Large intestine (tissue), 12 donors: ENCODE measurements at places on chromosomes 1 and 21. TPM values are rescaled to one million over a fixed set of nuclear protein-coding genes. Genes with fewer than 3 reads are reported as not detected.

GRCh38 chr1:226688056-226688748 is 50.9 kb downstream of the ITPKB start:
- no peak overlapping the region for H3K4me3 ChIP-seq
- peaks cover 3% of the 10 kb centered on the region for H3K4me1 ChIP-seq
- H3K36me3 ChIP-seq = no peaks in the 10 kb centered on the region
- no peaks in the 10 kb centered on the region for H3K27me3 ChIP-seq
- no peak for DNase-seq
- H3K27ac ChIP-seq = no peak overlapping the region

The LCE1B gene
- polyA plus RNA-seq = not detected

The ADGRL4 gene
- 5.6 TPM for polyA plus RNA-seq

DNA sequence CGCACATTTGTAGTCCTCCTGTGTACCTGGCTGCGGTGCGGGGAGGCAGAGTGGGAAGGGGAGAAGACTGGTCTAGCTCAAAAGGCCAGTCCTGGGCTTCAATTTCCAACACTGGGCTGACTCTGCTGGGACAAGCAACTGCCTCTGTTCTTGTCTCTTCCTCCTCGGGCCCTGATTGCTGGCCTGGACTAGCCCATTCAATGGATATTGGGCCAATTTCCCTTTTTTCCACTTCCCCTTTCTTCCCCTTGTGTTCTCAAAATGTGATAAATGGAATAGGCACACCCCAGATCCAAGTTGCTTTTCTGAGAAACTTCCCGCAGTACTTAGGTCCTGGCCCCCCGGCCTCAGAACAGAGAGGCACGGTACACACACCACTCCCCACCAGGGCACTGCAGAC is 48.2 kb downstream of the SPSB1 start:
- DNase-seq = no peak
- peaks cover 17% of the 10 kb centered on the region for H3K4me1 ChIP-seq
- H3K36me3 ChIP-seq = peaks cover 6% of the 10 kb centered on the region

GRCh38 chr21:16347223-16347622 is 617.4 kb downstream of the USP25 start:
- H3K27me3 ChIP-seq = no peaks in the 10 kb centered on the region
- H3K4me1 ChIP-seq = no peaks in the 10 kb centered on the region
- H3K27ac ChIP-seq = no peak overlapping the region
- no peaks in the 10 kb centered on the region for H3K36me3 ChIP-seq
- no peak for DNase-seq

DNA sequence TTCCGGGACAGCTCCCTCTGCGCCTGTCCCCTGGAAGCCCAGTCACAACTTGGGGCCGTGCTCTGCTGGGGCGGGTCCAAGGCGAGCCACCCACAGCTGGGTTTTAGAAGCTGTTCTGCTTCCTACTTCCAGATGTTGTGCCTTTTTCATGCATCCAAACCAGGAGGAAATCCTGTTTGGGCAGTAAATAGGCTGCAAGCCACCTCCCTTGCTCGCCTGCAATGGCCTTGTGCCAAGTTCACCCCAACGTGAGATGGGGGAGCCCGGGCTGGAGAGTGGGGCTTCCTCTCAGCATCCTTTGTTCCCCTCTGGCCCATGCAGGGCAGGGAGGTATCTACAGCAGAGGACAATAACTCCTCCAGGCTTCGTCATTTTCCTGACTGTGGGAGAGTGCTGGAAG is 73.2 kb downstream of the DMRTB1 start:
- no peak for DNase-seq
- no peaks in the 10 kb centered on the region for H3K27me3 ChIP-seq
- H3K4me3 ChIP-seq = no peak overlapping the region
- no peaks in the 10 kb centered on the region for H3K36me3 ChIP-seq

DNA sequence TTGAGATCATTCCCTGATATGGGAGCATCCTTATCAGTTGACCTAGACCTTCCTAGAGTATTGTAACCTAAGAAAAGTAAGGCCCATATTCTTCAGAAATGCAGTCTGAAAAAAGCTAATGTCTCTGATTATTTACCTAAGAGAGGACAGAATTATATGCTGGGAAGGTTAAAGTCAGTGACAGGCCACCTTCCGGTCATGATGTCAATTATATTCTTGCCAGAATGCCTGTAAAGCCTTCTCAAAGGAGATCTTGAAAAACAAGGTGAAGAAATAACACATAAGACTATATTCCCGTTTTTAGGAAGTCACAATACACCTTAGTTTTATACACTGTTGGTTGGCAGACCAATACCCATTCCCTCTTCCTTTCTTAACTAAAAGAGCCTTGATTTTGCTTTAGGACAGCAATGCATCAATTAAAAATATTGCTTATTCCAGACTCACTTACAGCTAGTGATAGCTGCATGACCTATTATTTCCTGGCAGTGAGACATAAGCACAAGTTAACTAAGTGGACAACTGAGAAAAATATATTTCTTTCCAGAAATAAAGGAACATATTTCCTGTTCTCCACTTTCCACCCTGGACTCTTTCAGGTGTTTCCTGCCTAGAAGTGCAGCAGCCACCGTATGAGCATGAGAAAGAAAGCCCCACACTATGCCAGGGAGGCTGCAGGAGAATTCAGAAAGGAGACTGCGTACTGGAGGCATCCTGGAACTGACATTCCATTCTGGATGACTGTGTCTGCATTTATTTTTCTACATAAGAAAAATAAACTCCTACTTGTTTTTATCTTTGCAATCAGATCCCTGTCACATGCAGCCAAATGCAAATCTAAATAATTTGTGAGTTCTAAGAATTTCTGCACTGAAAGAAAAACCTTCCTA is 332.9 kb upstream of the PTBP2 start:
- H3K36me3 ChIP-seq = no peaks in the 10 kb centered on the region
- no peaks in the 10 kb centered on the region for H3K4me1 ChIP-seq
- H3K27me3 ChIP-seq = no peaks in the 10 kb centered on the region
- no peak overlapping the region for H3K27ac ChIP-seq
- DNase-seq = no peak

DNA sequence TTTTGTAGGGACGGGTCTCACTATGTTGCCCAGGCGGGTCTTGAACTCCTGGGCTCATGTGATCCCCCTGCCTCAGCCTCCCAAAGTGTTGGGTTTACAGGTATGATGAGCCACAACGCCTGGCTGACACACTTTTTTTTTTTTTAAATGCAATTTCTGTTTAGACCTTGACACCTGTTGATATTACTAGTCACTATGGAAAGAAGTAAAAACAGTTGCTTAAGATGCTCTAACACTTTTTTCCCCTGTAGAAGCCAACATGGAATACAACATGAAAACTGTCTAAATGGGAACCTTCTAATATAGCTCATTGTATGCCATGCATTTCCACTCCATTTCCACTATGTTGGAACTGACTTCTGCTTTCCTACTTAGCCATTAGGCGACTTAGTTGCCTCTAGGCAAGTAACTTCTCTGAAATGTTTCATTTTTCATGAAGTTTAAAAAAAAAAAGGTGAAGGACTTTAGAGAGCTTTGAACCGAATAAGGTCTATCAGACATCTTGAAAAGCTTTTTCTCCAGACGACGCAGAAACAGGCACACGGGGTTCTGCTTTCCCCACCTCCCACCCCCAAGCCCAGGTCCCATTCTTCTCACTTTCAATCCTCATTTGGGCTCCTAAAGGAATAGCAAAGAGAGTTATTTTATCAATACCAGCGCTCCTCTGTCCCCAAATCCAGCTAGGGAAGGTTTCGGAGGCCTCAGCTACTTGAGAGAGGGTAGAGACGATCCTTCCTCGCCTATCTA is 648 bp upstream of the DR1 start:
- no peaks in the 10 kb centered on the region for H3K36me3 ChIP-seq
- no peaks in the 10 kb centered on the region for H3K27me3 ChIP-seq
- DNase-seq = peak; percentile 14
- peak overlapping the region; percentile 87 for H3K4me3 ChIP-seq
- no peaks in the 10 kb centered on the region for H3K4me1 ChIP-seq
- H3K27ac ChIP-seq = peak overlapping the region; percentile 99

DNA sequence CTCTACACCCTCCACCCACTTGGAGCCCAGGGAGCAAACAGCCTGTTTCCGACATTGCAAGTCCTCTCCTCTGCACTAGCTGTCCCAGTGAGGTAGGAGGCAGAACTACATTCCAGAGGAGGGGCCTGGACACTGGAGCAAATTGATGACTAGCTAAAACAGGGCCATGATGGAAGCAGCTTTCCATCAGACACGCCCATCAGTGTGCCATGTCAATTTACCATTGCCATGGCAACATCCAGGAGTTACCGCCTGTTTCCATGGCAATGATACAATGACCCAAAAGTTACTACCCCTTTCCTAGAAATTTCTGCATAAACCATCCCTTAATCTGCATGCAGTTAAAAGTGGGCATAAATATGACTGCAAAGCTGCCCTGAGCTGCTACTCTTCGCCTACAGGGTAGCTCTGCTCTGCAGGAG is 647.1 kb downstream of the PTPRU start:
- DNase-seq = no peak
- no peaks in the 10 kb centered on the region for H3K4me1 ChIP-seq
- no peaks in the 10 kb centered on the region for H3K36me3 ChIP-seq
- H3K27ac ChIP-seq = no peak overlapping the region
- H3K27me3 ChIP-seq = no peaks in the 10 kb centered on the region

DNA sequence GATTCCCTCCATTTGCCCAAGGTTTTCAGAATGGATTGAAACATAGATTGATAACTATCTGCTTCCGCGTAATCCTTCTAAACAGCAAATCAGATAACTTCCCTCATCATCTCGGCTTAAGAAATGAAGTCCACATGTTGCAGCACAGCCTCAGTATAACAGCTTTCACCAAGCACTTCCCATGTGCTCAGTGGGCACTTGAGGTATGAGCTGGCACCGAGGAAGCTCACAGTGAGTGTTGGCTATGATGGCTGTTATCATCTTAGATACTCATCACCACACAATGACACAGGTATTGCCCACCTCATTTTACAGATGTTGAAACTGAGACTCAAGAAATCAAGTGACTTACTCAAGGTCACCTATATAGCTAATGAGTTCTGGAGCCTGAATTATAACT is 43.2 kb downstream of the RCSD1 start:
- H3K27ac ChIP-seq = no peak overlapping the region
- H3K4me1 ChIP-seq = no peaks in the 10 kb centered on the region
- DNase-seq = no peak
- no peaks in the 10 kb centered on the region for H3K36me3 ChIP-seq
